ENCODE measurements at places on chromosomes 3 and 15.

- DNase-seq, result no peak
Measured at GRCh38 chr3:183515968-183516851, 39.3 kb downstream of the KLHL6 start.

DNA sequence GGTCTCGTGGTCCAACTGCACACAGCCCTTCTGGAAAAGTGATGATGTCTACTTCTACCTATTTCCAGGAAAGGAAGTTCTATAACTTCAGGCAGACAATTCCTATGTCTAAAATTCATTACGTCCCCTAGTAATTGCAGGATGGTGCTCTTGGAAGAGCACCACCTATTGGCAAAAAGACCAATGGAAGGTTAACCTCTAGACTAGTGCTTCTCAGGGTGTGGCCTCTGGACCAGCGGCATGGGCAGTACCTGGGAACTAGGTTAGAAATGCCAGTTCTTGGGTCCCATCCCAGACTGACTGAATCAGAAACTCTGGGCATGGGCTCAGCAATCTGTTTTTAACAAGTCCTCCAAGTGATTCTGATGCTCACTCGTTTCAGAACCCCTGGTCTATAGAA is 258.3 kb upstream of the ICE2 start:
- no peak for DNase-seq

- no peak for DNase-seq
Measured at GRCh38 chr3:158405507-158405906, 165.5 kb upstream of the MLF1 start.

GRCh38 chr3:42662813-42663535 is 9.5 kb downstream of the ZBTB47 start:
- DNase-seq, result no peak

DNA sequence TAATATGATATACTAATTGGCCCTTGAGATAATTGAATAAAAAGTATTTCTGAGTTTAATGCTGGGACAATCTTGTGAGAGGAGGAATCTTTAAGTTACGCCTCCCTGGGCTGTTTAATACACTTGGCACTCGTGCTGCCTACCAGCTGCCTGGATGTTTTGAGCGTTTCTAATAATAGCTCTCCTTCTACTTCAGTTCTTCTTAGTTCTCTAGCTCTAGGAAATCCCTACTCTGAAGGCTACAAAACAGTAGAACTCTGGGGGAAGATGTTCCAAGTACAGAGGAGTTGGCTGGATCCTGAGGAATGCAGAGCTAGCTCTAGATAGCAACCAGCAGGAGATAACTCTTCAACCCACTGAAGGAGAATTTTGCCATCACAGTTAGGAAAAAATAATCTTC is 3.5 kb downstream of the NAALADL2 start:
- no peak for DNase-seq

- no peak for DNase-seq
Measured at GRCh38 chr3:7204848-7205156, 343.9 kb downstream of the GRM7 start.

DNA sequence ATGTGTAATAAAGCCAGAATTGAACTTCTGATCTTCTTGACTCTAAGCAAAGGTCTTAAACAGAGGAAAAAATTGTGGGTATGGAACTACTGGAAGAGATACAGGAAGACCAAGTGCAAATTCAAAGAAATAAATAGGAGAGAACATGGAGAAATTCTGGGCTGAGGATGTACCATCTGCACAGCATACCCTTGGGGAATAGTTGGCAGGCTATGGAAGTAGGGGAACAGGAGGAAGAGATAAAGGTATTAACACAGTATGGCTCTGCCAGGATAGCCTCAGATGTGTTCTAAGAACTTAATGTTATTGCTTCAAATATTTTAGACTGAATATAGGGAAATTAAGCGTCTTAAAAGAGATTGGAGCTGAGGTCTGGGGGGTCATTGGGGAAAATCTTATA is 485.4 kb downstream of the CNTN3 start:
- no peak for DNase-seq

- no peak for DNase-seq
Measured at GRCh38 chr15:77179541-77179998, 108.7 kb upstream of the TSPAN3 start.

- no peak for DNase-seq
Measured at GRCh38 chr3:66361356-66361755, 139.5 kb downstream of the LRIG1 start.

DNA sequence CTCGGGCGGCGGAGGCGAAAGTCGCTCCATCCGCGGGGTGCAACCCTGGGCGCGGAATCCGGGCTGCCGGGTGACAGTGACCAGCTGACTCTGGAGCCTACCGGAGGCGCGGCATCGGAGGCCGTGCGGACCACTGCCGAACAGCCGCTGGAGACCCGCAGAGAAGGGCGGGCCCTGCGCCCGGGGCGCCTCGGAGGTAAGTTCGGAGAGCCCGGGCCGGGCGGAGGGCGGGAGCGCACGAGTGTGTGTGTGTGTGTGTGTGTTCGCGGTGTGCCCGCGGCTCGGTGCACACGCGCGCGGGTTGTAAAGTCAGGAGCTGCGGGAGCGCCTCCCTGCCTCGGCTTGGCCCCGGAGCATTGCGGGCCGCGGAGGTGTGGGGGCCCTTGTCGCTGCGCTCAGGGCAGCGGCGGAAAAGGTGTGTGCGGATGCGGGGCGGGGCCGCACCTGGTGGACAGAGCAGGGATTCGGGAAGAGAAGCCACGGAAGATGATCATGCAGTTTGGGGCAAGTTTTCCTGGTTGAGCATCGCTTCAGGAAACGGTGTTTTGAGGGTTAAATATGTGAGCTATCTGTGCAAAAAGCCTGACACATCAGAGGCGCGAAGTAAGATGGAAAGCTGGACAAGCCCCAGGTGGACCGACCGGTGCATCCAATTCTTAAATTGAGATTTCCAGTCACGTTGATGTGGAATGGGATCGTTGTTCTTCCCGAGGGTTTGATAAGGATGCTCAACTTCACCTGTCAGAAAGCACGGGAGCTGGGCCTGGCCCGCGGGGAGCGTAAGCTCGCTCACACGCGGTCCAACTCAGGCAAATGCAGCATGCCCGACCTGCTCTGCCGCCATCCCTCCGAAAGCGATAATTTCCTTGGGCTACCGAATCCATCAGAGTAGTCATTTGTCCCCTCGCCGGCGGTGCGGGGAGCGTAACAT is 474 bp downstream of the MINAR1 start:
- DNase-seq, result peak; percentile 31

GRCh38 chr3:124699686-124700396 is 30.4 kb upstream of the UMPS start:
- DNase-seq, result no peak

DNA sequence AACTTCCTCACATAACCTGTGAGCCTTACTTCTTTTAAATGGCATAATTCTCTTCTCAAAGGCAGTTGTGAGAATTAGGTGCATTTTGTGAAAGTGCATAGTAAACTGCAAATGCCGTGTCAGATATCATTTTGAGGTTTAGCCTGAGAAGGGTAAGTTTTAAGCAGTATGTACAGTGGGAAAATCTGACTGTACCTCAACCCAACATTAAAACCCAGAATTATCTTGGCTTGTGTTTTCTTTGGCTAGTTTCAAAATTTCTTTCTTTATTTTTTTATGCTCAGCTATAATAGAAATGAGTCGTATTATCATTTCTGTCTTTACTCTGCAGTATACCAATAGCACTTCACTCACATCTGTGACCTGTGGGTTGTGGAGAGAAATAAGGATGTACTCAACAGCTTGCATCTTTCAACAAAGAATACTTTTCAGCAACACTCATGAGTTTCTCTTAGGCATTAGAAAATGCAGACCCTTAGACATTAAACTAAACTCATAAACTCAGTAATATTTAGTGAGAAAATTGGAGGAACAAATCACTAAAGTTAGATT is 65.7 kb downstream of the RASA2 start:
- DNase-seq, result no peak

DNA sequence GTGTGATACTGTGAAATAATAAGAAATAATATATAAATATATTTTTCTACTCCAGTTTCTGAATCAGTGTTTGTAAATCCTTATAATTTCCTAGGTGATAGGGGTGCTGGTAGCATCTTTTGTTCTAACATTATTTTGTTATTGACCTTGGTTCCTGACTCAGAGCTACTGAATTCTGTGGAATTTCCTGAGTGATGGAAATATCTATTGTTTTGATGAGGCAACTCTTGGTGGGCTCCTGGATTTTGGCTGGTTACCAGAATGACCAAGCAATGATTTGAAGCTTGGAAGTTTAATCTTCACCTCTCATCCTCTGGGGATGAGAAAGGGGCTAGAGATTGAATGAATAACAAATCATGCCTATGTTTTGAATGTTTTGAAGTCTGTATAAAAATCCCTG is 377.3 kb downstream of the LPP start:
- no peak for DNase-seq

DNA sequence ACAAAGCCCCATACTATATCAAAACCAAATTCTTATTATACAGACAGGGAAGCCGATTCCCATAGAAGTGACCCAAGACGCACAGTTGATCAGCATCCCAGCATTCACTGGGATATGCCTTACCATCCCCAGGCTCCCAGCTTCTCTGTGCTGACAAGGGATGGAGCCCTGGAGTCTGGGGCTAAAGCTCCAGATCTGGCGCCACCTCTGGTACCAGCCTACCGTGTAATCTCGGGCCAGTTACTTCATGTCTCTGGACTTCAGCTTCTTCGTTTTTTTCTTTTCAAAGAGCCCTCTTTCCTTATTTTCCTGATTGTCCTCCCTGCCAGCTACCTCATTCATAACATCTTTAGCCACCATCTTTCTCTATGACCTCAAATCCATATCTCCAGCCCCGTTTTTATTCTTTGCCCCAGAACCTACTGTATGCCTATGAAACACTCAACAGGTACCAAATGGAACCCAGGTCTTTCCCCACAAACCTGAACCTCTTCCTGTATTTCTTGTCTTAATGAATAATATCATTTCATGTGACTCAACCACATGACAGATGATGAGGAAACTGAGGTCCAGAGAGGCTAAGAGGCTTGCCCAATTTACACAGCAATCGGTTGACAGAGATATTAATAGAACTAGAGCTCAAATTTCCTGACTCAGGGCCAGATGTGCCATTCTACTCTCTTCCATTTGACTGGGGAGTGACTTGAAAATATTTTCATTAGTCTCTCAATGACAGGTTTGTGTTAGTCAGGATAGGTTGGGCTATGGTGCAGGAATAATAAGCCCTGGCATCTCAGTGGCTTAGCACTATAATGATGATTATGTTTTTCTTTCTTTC is 85.4 kb upstream of the TLE3 start:
- DNase-seq, result no peak

- no peak for DNase-seq
Measured at GRCh38 chr15:23385886-23386430, 31.4 kb downstream of the GOLGA8S start.

DNA sequence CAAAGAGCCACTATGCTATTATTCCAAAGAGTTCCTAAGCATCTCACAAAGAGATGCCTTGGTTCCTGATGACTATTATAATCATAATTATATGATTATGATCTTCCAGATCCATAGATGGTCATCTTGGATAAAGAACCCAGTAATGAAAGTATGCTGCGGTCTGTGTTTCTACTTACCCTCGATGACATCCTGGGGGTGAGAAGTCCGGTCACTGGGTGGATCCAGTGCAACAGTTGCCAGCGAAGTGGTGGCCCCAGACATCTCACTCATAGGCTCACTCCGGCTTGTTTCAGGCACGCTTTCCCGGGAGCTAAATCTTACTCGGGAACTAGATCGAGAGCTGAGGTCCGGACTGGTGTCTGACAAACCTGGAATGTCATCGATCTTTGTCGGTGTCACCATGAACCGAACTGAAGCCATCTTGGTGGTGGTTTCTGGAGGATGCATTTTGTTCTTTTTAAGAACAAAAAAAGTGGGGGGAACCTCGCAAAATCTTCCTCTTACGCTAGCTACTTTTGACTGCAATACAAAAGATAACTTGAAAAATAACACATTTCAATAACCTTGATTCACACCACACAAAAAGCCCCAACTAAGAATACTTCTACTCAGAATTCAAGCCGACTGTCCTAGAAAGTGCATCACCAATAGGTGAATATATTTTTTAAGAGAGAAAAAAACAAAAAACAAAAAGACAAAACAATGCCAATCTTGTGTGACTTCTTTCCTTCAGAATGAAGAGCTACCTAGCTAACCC is 1.2 kb downstream of the SLC12A6 start:
- DNase-seq, result no peak

GRCh38 chr3:20668411-20668810 is 482.4 kb upstream of the SGO1 start:
- no peak for DNase-seq

DNA sequence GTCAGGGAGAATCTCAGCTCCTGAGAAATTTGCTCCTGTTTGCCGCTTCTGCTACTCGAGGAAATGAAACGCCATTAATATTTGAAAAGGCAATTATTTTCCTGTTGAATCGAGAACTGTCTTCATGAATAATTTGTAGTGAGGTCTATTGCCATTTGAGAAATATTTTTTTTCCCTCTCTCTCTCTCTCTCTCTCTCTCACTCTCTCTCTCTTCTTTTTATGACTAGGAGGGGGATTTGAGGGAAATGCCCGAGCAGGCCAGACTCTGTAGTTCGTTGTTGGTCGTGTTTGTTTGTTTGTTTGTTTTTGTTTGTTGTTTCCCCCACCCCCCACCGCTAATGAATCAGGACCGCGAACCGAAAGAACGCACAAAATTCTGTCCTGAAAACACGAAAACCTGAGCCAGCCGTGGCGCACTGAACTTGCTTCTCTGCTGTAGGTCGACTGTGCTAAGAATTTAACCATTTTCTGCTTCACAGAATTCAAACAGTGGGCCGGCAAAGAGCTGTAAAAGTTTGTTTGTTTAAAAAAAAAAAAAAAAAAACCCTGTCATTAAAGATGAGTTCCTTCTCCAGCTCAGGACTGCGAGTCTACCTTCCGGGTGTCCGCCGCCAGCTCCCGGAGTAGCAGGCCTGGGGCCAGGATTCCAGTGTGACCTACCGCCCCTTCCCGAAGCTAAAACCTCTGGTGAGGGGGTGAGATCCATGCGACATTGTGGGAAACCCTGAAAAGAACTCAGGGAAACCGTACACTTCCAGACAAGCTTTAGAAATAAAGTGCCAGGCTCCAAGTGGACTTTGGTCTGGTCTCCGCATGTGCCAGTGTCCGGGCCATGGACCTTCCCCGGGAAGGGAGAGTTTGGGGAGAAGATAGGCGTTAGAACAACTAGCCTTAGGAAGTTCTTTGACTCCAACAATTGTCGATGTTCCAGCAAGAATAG is 12.1 kb downstream of the ZIC4 start:
- DNase-seq, result peak; percentile 28

- peak; percentile 34 for DNase-seq
Measured at GRCh38 chr15:73305331-73306211, 63.2 kb downstream of the HCN4 start.

- no peak for DNase-seq
Measured at GRCh38 chr3:72494626-72495025, 353.6 kb downstream of the SHQ1 start.

DNA sequence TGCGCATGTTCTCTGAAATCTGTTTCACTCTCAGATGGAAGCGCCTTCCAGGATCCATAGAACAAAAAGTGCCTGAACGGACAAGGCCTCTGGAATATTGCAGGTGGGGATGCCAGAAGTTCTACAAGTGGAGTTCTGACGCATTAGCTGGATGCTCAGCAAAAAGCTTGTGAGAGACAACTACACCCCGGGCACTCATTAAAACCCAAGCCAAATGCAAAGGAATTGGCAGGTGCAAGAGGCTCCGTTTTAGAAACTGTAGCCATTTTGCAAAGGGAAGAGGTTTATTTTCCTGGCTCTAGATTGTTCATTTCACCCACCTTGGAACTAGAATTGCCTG is 35.2 kb upstream of the SLC24A5 start:
- DNase-seq, result no peak

GRCh38 chr3:37912052-37912733 is 50.5 kb downstream of the CTDSPL start:
- no peak for DNase-seq

- no peak for DNase-seq
Measured at GRCh38 chr15:61777689-61778088, 282.6 kb downstream of the VPS13C start.
